Aorta (tissue), 5 donors: ENCODE measurements at places on chromosomes 2 and 18. TPM values are rescaled to one million over a fixed set of nuclear protein-coding genes. Genes with fewer than 3 reads are reported as not detected.

The TMEM37 gene
- 1.2 TPM for polyA plus RNA-seq

The UPP2 gene
- not detected for polyA plus RNA-seq

The TTC31 gene
- polyA plus RNA-seq, result 18.4 TPM

- DNase-seq, result no peak
Observed at GRCh38 chr2:46309052-46309953, 12.1 kb downstream of the EPAS1 start.
